HT-29 (cell line): ENCODE measurements at places on chromosomes 7 and 10.

DNA sequence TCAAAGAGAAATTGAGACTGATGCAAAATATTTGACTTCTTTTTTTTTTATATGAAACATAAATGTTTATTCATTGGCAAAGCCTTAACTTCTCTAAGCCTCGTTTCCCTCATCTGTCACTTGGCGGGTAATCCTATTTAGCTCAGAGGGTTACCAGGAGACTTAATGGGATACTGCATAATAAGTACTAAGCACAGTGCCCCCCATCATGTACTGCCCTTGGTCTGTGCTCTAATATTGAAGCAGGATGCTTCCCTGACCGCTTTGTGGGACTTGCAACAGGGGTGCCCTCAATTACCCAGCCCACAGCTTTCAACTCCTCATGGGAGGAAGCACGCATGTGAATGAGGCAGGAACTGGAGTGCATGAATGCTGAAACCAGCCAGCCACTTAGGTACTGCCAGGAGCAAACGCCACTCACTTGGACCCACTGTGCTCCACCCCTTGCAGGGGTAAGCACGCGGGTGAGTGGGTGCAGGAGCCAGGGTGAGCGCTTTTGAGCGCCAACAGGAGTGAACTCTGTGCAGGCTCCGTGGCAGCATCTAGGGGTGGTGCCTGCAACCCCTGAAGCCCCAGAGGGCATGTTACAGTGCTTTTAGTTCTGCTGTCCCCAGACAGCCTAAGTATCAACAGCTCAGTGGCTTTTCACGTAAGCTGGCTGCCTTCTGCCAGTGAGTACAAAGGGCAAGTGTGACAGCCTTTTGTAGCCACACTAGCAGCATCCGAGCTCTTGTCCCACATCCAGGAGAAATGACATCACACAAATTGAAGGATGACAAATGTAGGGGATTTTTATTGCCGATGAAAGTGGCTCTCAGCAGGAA is 209.8 kb upstream of the C7orf33 start:
- DNase-seq = no peak

GRCh38 chr10:51029172-51029641 is 45.1 kb upstream of the PRKG1 start:
- no peak for DNase-seq

GRCh38 chr7:30912986-30913811 is 1.5 kb downstream of the AQP1 start:
- no peak for DNase-seq

DNA sequence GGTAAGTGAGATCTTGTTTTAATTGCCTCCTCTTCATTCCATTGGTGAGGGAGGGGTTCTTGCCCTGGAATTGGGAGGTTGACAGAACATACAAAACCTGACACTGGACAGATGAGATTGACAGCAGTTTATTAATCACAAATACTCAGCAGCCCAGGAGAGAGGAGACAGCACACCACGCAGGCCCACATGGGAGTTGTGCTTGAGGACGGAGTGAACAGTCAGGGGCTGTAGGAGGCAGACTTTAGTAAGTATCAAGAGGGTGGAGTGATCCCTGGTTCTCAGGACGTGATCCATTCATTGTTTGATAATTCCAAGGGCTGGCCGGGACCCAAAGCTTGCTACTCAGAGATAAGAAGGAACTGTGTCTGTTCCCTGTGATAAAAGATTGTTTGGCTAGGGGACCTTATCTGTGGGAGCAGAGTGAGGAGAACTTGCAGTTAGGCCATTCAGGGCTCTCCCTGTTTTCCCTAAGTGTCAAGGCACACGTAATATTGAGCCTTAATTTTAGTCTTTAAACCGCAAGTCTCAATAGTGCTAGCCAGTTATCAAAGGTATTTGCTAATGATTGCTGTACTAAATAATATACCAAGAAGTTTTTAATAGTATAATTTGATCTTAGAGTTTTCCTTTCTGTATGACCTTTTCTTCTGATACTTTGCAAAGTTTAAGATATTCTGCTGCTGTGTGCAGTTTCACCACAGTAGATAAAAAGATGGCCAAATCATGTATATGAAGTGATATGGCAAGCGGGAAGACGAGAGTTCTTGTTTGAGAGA is 14.5 kb downstream of the CAPZA2 start:
- DNase-seq = no peak

DNA sequence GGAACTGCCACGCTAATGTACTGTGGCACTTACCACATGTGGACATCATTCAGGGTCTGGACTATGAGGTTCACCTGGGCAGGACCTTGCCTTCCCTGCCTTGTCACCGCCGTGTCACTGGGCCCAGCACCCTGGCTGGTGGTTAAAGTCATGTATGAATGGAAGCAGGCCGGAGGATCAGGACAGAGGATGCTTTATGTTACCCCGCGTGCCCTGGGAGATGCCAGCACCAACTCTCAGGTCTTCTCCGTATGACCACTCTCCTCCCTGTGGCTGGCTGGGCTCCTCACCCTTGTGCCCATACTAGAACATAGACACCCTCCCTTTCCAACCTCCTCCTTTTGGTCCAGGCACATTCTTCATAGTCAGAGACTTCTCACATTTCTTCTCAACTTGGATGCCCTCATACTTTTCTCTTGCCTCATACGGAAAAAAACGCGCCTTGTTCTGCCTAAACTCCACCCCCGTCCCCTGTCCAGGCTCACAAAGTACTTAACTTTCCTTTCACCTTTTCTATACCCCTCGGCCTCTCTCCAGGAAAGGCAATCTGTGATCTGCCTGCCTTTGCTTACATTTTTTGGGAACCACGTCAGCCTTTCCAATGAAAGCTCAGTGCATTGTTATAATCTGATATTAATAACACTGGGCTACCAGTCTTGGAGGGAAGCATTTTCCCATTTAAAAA is 240.0 kb downstream of the TEX36 start:
- DNase-seq = no peak

DNA sequence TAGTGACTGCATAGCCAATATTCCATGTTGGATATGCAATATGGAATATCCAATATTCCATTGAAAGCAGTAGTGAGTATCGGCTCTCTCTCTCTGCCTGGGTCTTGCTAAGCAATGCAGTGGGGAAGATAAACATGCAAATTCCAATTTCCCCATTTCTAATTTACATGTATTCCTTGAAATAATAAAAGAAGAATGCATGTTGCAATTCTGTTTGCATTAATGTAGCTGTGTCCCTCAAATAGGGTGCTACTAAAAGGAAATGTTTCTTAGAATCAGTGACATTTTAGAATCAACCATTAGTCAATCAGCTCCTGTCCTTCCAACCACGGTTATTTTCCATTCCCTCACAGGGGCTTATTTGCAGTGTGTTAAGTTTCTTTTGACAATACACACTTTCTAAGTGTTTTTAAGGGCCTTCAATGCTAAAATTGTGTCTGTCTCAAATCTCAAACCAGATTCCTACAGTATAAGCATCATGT is 46.7 kb downstream of the AFAP1L2 start:
- no peak for DNase-seq

DNA sequence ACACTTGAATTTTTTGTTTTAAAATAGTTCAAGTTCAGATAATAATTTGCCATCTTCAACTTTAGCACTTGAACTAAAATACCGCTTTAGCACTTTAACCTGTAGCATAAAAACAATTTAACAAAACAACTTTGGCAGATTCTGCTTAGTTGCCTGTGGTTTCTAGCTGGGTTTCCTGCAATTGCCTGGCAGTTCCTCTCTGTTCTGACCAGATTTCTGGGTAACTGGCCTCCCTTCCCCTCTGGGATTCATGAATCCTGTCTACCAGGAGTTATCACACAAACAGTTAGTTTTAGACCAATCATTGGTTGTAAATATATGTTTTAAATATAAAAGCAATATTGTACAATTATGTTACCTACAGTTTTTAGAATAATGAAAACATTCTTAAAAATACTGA is 89.8 kb upstream of the HDAC9 start:
- DNase-seq = no peak

GRCh38 chr7:33776788-33777187 is 128.6 kb upstream of the BMPER start:
- no peak for DNase-seq

DNA sequence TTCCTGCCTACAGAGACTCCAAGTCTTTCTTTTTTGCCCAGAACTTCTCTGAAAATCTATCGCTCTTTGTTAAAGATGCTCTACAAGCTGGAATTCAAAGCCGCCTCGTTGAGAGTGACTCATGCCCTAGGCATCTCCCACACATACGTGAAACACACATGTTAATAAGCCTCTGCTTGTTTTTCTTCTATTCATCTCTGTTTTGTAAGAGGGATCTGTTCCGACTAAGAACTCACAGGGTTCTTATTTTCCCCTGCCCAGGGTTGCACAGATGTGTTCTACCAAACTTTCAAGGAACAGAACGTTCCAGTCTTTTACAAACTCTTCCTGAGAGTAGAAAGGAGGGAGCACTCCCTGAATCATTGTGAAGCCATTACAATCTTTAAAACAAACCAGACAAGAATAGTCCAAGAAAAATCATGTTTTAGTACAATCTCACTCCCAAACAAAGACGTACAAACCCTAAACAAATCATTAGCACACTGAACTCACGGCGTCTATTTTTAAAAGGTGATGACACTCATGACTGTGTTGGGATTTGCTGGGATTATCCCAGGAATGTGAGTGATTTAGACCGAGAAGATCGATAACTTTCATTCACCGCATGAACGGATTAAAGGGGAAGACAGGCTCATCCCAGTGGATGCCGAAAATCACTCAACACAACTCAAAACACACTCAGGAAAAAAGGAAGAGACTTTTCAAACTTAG is 55.3 kb upstream of the INPP5A start:
- no peak for DNase-seq

DNA sequence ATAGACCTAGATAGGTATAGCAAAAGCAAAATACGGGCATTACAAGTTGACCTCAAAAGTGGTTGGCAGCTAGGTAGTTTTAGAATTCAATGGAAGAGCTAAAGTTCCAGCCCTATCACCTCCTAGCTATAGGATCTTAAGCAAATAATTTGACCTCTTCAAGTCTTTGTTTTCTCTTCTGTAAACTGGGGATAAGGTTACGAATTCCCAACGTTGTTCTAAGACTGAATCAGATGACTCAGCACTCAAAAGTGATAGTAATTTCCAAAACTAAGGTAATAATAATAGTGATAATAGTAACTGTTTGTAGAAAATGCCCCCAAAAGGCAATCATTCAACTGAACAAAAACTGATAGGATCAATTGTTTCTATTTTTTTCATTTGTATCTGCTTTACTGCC is 445.2 kb downstream of the KCNMA1 start:
- DNase-seq = no peak

DNA sequence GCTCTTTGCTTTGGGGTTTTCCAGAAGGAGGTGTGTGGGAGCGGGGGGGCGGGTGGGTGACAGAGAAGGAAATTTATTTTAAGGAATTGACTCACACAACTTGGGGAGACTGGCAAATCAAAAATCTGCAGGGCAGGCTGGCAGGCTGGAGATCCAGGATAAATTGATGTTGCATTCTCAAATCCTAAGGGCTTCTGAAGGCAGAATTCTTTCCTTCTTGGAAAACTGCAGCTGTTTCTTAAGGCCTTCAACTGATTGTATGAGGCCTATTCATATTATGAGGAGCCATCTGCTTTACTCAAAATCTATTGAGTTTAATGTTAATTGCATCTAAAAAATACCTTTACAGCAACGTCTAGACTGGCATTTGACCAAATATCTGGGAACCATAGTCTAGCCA is 1528.8 kb upstream of the LRRTM3 start:
- DNase-seq = no peak

DNA sequence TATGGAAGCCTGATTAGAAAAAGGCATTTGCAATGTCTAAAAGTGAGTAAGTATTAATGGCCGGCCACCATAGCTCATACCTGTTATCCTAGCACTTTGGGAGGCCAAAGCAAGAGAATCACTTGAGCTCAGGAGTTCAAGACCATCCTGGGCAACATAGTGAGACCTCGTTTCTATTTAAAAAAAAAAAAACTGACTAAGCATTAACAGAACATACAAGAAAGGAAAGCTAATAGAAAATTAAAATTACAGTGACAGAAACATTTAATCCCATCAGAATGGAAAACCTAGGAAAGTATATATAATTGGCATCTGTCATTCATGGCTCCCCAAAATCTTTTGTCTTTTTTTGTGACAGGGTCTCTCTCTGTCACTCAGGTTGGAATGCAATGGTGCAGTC is 55.9 kb downstream of the AOC1 start:
- no peak for DNase-seq

DNA sequence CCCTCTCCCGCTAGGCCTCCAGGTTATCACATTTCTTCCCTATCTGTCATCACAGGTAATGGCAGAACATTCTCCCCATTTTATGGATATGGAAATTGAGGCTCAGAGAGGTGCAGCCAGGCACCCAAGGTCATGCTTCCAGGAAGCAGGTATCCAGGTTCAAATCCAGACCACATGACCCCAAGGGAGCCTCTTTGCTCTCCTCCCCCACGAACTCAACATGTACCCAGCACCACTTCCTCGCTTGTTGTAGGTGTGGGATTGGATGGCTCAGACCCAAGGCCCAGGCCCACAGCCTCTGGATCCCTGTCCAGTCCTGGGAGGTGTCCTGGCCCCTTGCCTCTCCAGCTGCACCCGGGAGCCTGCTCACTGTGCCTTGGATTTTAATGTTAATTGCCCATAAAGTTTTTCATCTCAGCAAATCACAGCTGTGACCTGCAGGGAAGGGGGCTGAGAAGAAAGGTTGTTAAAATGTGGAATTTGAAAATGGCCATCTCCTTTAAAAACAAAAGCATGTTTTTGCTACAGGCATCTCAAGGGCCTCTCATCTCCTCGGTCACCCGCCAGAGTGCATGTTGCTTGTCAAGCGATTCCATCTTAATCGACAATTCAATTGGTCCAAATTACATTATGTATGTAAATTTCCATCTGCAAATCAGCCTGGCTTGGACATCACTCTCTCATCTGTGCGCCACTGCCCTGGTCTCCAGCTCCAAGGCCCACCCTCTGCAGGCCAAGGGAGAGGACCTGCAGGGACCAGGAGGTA is 205.4 kb upstream of the ZMIZ1 start:
- DNase-seq = no peak

- no peak for DNase-seq
Measured at GRCh38 chr10:103659674-103660363, 166.3 kb downstream of the NEURL1 start.

DNA sequence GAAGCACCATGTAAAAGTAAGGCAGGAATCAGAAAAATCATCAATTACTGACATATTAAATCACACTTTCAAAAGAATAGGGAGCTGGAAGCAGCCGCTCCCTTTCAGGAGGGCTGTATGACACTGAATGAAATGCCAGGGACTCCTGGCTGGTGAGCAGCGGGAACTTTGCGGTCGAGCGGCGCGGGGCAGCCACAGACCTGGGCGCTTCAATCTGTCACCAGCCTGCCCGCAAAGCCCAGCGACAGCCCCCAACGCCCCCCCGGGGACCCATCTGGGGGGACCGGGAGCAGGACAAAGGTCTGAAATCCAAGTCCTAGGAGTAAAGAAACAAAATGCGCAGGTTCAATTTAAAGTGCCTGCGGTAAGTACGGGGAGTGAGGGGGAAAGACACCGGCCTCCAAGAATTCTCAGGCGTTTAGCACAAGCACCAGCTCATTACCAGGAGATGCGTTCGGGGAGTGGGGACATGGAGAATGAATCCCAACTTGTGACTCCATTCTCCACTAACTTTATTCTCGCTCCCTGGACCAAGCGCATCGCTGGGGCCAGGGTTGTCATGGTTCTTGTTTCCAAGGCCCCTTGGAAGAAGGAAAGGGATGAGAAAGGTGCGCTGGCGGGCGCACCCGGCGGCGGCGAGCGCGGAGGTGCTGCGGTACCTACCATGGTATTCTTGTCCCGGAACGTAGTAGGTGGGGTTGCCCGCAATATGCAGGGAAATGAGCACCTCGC is 824 bp downstream of the RELN start:
- no peak for DNase-seq
